Activated CD4-positive, alpha-beta T cell treated with anti-CD3 and anti-CD28 coated beads, Interleukin-2, amount 50 U/mL, for 48 hours (primary cell): ENCODE measurements at places on chromosomes 5 and 9.
A peak's percentile ranks its signal among the peaks of the same experiment; 100 is the strongest.

DNA sequence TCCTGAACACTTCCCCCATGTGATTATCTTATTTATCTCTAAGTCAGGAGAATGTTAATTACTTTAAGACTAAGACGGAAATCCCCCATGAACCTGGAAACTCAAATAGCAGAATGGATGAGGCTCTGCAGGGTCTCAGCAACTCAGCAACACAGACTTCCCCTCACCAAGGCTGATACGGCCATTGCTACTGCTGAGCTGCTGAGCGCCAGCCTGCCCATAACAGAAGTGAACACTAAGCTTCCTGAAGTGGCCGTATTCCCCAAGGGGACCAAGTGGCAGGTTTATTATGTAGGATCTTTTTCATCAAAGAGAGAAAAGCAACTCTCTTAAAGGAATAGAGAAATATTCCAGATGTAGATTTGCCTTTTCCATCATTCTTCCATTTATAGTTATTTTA, 311.1 kb downstream of the RFX3 start:
- no peak for DNase-seq

DNA sequence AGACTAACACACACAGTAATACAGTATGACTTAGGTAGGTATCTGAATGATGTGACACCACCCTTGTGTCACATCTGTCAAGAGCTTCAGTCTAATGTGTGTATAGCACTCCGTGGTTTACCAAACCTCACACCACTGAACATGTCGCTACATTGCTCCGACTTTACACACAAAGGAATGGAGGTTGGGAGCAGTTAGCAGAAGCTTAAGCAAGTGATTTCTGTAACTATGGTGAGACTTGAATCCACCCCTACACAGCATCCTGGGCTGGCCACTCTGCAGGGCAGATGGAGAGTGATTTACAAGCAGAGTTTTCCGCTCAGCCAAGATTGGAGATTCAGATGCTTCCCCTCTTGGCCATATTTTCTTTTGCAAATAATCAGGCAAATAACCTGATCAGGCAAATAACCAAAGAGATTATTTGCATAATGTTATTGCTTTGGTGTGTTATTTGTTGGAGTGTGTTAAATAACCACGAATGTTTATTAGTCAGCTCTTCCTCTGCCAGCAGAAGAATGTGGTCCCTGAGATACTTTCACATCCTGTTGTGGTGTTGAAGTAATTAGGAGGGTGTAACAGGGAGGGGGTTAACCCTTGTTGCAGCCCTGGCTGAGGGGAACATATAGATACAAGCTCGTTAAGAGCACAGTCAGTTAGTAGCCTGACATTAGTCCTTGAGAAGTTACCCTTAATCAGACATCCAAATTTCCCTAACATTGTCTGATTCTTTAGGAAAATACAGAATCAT, 92.8 kb downstream of the SNX18 start:
- DNase-seq, result peak; percentile 1

- no peak for DNase-seq
These were observed 2.5 kb downstream of the ENTR1 start for GRCh38 chr9:136407911-136408310.

DNA sequence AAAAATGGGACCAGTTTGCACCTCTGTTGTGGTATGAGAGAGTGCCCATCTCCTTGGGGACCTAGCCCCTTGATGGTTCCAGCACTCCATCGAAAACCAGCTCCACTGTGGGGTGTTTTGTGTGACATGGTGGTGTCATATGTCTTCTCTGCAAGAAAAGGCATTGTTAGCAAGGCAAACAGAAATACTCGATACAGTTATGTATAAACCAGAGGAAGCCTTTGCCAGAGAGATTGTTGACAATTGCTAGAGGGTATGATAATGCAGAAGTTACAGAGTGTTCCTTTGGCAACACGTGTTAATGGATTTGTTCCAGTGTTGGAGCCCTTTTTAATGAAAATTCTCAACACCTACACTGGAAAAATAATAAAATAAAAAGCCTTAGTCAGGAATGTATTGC, 270.4 kb upstream of the DMRT1 start:
- no peak for DNase-seq

DNA sequence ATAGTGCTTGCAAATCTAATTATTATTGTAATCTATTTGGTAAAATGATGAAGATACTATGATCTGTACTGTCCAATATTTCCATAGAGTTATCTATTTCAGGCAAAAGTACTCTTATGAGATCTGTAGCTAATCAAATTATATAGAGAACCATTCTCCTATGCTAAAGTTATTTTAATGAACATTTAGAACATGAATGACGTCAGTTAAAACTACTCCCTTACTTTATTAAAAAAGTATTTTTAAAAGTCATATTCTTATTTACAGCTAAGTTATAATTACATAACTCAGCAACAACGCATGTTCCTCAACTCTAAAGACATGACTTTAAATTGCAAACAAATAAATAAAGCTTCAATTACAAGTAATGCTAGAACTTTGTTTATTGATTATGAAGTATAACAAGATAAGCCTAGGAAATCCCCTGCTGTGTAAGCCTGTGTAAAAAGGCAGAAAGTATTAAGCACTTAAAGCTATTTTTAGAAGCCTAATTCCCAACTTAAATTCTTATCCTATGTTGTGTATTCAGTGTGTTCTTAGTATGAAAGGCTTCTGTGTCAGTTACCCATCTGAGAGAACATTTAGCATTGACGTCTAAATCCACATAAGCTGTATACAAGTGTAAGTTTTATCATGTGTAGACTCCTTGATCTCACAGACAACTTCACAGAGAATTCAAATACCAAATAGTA, 285.7 kb downstream of the HCN1 start:
- no peak for DNase-seq

- DNase-seq, result no peak
These were observed 26.8 kb upstream of the DUSP1 start for GRCh38 chr5:172797771-172798191.

DNA sequence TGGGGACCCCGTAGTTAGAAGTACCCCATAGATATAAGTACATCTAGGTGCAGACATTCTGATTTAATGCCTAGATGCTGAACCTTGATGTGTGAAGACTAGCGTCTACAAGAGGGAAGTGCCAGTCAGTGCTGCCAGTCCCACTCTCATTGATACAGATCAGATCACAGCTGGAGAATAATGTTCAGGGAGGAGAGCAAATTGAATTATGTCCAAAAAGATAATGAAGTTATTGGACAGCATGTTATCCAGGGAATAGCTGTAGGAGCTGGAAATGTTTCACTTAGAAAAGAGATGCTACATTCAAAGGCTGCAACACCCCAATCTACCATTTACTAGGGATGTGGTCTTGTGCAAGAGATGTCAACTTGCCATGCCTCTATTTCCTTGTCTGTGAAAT, 15.9 kb upstream of the RNF183 start:
- DNase-seq, result no peak

- DNase-seq, result no peak
These were observed 637.8 kb upstream of the WWC1 start for GRCh38 chr5:167653645-167654106.

DNA sequence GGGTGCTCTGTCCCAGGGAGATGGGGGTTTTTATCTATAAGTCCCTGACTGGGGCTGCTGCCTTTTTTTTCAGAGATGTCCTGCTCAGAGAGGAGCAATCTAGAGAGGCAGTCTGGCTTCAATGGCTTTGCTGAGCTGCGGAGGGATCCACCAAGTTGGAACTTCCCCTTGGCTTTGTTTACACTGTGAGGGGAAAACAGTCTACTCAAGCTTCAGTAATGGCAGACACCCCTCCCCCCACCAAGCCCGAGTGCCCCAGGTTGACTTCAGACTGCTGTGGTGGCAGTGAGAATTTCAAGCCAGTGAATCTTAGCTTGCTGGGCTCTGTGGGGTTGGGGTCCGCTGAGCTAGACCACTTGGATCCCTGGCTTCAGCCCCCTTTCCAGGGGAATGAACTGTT, 375.8 kb downstream of the RAB3C start:
- DNase-seq, result no peak

DNA sequence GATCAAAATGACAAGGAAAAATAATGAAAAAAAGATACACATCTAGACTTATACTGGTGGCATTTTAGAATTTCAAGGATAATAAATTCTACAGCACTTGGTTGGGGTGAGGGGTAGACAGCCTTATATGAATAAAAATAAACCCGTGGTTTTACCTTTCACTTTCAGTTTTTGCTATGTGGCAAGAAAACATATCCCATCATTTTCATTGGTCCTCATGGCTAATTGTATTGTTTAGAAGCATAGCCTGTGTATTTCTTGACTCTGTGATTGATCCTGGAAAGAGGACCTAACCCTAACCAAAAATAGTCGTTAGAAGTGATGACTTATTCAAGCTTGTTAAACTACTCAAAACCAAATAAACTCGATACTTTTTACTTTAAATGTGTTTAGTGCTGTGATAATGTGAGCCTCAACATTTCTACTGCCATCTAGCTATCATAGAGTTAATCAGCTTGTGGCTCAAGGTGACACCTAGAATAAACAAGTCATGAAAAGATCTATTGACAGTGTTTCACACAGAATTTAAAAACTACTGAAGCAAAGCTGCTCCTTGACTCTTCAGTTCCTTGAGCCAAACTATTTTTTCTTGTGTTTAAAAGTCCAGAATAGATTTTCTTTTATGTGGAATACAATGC, 153.3 kb upstream of the IZUMO3 start:
- no peak for DNase-seq

- DNase-seq, result no peak
These were observed 12.9 kb downstream of the TJP2 start for GRCh38 chr9:69186841-69187611.

DNA sequence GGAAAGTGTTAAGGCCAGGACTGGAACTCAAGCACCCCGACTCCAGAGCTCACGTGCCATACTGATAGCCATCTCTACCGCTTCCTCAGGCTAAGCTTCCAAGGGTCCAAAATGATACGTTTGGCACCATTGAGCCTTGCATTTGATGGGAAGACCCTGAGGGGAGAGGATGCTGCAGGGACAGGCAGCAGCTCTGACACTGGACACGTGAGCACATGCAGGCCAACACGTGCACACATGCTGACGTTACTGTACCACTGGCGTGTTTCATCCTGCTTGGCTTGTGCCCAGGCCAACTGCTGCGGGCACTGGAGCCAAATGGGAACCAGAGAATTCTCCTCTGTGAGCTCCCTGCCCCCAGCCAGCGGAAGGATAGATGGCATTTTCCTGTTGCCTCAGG, 5.2 kb downstream of the FAT2 start:
- no peak for DNase-seq

- no peak for DNase-seq
These were observed 2.1 kb upstream of the BASP1 start for GRCh38 chr5:17215361-17215760.

GRCh38 chr5:97002983-97003382, 67.1 kb downstream of the LNPEP start:
- no peak for DNase-seq

- DNase-seq, result no peak
These were observed 33.4 kb upstream of the ANXA1 start for GRCh38 chr9:73118286-73118685.

DNA sequence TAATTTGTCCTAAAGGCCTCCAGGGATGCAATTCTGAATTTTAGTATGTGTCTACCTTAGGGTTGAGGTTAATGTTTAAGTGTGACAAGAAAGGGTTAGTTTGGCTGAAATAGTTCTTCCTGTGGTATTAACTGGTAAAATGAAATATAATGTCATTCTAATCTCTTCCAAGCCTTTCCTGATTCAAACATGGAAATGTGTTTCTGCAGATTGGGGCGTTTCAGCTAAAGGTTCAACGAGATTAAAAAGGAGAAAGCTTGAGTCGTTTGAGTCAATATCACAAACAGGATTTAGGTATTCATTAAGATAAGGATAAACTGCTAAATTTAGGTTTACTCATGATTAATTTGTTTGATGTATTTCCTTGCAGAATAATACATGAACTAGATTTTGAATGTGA, 34.4 kb upstream of the ALDOB start:
- no peak for DNase-seq

DNA sequence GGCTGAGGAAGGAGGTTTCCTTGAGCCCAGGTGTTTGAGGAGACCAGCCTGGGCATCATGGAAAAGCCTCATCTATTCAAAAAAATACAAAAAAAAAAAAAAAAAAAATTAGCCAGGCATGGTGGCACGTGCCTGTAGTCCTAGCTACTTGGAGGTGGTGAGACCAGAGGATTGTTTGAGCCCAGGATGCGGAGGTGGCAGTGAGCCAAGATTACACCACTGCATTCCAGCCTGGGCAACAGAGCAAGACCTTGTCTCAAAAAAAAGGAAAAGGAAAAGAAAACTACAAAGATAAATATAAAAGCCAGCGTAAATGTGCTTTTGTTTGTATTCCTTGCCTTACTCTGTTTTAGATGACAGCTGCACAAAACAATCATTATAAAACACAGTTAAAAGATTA, 2249.2 kb upstream of the C9orf72 start:
- no peak for DNase-seq

GRCh38 chr5:104764197-104764596, 1201.6 kb upstream of the NUDT12 start:
- DNase-seq, result no peak

DNA sequence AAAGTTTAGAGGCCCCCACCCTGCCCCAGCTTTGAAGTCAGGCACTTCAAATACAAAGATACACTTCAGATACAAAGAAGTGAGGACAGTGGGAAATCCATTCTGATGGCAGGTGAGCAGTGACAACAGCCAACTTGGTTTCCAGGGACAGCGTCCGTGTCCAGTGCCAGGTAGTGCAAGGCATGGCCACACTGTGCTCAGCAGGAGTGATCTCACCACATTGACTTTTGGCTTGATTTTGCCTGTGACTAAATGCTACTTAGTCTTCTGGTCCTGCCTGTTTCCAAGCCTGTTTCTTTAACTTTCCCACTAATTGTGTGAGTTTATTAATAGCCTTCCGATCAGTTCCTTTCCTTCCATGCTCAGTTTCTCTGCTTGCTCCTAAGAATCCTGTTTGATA, 72.6 kb upstream of the PALM2AKAP2 start:
- no peak for DNase-seq

GRCh38 chr5:176748073-176748966, 62.0 kb upstream of the UNC5A start:
- DNase-seq, result no peak

DNA sequence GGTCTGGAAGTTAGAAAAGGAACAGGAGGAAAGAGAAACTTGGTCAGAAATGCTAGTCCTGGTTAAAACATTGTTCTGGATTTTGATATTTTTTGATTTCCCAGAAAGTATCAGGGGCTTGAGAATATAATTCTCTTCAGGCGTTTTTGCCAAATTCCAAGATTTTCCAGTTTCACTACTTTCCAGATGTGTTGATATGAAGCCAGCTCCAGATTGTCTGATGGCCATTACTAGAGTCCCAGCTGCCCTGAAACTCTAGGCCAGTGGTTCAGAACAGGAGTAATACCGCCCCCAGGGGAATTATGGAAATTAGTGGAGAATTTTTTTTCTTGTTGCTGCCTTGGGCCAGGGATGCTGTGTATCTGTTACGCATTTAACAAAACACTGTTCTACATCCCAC, 88.6 kb downstream of the KCNN2 start:
- no peak for DNase-seq

- no peak for DNase-seq
These were observed 20.2 kb downstream of the HNRNPH1 start for GRCh38 chr5:179603308-179603707.

GRCh38 chr5:154830596-154830995, 19.8 kb downstream of the FAXDC2 start:
- DNase-seq, result no peak

- DNase-seq, result no peak
These were observed 81.6 kb downstream of the TMEM174 start for GRCh38 chr5:73254642-73255041.

GRCh38 chr9:71115448-71115975, 5.9 kb downstream of the TRPM3 start:
- no peak for DNase-seq

- DNase-seq, result no peak
These were observed 27.0 kb upstream of the NSMF start for GRCh38 chr9:137486141-137486490.
